ENCODE measurements at places on chromosomes 11 and 22.
A peak's percentile ranks its signal among the peaks of the same experiment; 100 is the strongest.

DNA sequence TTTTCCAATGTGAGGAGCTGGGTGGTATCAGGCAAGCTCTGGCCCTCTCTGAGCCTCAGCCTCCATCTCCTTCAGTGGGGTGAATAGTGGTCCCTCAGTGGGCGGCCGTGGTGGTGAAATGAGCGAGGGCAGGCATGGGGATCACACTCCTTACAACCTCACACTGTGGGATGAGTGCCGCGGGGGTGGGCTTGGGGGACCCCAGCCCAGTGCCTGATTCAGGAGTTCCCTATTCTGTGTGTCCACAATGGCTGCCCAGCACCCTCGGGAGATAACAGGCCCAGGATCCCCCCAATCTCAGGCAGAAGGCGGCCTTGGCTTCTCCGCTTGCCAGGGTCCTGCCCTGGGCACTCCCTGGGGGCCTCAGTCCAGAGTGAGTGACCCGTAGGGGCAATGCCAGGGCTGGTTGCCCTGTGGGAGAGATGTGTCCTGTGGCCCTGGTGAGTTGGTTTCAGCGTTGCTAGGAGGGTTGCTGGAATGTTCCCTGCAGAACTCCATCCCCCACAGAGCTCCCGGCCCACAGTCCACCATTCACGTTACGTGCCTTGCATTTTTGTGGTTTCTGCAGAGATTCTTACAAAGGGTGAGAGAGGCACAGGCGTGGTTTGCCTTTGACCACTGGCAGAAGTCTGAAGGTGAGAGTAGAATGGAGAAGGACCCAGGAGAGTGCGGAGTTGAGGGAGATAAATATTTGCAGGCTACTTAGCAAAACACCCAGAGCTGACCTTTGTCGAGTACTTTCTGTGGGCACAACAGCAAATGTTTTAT, 2.9 kb downstream of the ALDH3B1 start:
- no peak for DNase-seq

- no peak for DNase-seq
Observed at GRCh38 chr11:116317212-116317611, 455.6 kb downstream of the BUD13 start.

DNA sequence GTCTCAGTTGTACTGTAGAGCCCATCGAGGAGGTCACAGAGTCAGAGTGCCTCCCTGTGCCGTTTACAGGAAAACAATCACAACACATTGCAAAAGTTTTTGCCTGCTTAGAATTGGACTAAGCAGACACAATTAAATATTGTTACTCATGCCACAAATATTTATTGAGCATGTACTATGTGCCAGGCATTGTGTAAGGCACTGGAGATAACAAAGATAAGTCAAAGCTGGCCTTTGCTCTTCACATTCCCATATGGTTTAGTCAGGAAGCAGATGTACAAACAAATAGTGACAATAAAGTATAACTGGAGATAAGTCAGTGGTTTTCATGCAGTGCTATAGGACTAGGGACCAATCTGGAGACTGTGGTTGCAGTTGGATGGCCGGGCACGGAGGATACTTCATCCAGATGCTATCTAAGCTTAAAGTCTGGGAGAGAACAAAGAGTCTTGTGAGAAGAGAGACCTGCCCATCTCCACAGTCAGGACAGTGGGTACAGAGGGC, 550.7 kb downstream of the INSC start:
- no peak for DNase-seq

- no peak for DNase-seq
Observed at GRCh38 chr11:95119361-95120060, 29.9 kb downstream of the ENDOD1 start.

DNA sequence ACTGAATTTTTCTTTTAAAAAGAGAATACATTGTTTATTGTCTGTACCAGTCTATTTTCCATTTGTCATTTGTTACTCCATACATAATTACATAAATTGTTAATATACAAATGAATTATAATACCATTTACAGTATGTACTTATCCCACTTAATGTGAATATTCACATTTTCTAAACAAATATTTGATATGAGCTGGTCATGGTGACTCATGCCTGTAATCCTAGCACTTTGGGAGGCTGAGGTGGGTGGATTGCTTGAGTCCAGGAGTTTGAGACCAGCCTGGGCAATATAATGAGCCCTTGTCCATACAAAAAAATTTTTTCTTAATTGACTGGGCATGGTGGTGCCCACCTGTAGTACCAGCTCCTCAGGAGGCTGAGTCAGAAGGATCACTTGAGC, 6.8 kb downstream of the SC5D start:
- DNase-seq: no peak

DNA sequence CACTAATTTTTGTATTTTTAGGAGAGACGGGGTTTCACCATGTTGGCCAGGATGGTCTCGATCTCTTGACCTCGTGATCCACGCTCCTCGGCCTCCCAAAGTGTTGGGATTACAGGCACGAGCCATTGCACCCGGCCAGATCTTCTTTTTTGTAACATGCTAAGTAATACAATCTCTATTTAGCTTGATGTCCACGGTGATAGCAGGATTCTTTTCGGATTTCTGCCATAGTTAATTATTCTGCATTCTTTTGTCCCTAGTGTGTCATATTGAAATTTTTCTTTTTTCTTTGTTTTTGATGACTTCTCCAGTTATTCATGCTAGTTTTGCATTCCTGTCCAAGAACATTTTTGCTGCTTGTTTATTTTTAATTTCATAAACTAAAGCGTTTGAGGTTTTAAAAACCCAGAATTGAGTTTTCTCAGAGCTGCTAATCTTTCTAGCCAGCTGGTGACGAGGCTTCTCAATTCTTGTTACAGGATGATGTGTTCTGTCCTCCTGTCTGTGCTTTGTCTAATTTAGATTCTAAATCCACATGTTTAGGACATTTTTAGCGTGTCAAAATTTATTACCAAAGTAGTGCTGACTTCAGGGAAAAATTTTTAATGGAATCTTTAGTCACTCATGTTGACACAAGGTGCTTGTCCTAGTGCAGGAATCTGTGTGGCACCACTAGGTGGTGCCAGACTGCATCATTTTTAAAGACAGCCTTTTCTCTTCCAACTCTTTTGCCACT, 21.8 kb downstream of the NF2 start:
- DNase-seq: peak; percentile 37

DNA sequence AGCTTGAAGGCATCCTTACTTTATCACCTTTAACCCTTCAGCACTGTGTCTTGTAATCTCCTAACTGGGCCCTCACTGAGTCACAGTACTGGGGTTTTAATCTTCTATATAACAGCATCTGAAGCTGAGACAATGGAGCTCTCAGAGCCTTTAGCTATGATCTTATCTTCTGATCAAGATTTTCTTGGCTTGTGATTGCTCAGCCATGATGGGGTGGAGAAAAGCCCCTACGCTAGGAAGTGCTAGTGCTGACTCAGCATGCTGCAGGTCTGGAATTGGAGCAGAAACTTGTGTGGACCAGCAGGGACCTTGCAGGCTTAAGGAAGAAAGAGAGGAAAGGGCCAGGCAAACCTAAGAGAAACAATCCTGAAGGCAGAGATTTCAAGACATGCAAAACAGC, 71.7 kb upstream of the EED start:
- peak; percentile 63 for DNase-seq

- DNase-seq: no peak
Observed at GRCh38 chr11:18299721-18300120, 22.2 kb downstream of the HPS5 start.

DNA sequence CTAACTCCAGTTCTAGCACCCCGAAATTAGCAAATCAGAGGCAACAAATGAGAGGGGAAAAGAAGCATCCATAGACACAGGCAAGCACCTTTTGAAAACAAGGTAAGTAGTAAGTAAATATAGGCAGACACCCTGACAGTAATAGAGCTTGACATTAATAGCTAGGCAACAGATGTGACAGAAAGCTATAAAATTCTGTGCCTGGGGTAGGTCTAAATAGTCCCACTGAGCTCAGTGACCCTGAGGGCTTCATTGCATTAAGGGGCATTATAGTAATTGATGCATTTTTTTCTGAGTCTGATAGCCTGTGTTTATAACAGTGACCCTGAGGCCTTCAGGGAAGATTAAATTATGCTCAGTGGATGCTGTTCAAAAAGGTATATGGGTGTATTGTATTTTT, 197.1 kb downstream of the HIPK3 start:
- DNase-seq: peak; percentile 38

- DNase-seq: no peak
Observed at GRCh38 chr11:103395612-103396011, 286.4 kb downstream of the DYNC2H1 start.
